Stimulated activated CD8-positive, alpha-beta memory T cell treated with anti-CD3 and anti-CD28 coated beads, Interleukin-7, amount 100 ng/mL, for 48 hours (primary cell): ENCODE measurements at places on chromosomes 5 and 9.
A peak's percentile ranks its signal among the peaks of the same experiment; 100 is the strongest.

DNA sequence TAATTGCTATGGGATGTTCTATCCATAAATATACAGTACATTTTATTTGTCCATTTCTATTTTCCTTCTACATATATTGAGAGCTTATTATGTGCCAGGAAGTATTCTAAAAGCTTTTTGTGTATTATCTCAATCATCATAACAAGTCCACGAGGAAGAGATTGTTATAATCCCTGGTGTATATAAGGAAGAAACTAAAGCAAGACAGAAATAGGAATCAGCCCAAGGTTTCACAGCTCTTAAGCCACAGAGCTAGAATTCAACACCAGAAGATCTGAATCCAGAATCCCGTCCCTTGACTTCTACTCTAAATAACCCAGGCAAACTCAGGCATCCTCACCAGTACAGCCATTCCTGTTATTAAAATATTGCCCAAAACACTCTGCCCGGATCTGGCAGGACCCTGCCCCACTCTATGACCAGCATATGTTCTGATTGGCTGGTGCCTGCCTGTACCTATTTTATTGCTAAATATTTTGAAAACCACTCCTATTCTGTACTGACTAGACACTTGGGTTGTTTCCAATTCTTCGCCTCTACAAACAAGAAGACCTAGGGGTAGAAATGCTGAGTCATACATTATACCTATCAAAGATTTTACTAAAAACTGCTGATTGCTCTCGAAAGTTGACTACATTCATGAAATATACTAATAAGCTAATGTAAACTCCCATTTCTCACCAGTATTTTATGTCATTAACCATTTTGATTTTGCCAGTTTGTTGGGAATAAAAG lies 297.4 kb downstream of the ENC1 start:
- DNase-seq: no peak

DNA sequence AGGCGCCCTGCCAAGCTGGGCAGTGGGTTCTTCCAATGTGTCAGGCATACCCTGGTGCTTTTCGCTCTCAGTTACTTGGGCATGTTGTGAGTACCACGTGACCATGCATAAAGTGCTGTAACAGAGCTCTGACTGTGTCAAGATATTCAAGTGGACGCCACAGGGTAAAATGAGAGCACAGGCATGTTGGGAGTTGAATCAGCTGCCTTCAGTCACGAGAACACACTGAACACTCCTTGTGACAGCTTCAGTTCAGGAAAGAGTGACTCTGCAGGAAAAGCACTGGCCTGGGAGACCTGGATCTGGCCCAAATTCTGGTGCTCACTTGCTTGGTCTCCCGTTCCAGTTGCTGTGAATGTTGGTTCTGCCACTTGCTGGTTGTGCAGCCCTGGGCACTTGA lies 5.1 kb downstream of the MLANA start:
- no peak for DNase-seq

GRCh38 chr9:83617299-83617698 lies 5.6 kb upstream of the IDNK start:
- DNase-seq: no peak

DNA sequence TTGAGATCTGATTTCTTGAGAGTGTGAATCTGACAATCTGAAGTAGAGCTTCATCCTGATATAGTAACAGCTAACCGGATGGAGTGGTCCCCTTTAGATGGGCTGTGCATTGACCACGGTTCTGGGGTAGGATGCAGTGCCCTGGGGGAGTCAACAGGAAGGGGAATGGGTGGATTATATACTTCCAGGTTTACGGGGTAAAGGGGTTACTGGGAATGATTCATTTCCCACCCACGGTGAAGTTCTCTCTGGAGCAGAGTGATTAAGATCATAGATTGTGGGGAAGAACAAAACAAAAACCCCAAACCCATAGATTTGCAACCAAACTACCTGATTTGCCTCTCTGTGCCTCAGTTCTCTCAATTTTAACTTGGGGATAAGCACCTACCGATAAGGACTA lies 1.5 kb upstream of the B4GALT7 start:
- DNase-seq: no peak

DNA sequence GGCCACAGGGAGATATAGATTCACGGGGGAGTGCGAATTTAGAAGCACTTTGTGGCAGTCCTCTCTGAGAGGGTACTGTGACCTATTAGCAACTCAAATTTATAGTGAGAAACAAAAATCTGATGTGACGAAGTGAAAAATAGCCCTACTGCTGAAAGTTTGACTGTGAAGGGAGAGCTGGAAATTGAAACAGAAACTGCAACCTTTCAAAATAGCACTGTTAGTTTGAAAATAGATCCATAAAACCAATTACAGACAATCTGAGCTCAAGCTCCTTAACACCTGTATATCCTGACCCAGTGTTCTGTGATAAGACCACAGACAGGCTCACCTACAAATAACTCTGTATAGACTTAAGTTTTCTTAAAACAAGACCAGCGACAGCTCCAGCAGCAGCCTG lies 420.1 kb downstream of the IRX1 start:
- DNase-seq: no peak

DNA sequence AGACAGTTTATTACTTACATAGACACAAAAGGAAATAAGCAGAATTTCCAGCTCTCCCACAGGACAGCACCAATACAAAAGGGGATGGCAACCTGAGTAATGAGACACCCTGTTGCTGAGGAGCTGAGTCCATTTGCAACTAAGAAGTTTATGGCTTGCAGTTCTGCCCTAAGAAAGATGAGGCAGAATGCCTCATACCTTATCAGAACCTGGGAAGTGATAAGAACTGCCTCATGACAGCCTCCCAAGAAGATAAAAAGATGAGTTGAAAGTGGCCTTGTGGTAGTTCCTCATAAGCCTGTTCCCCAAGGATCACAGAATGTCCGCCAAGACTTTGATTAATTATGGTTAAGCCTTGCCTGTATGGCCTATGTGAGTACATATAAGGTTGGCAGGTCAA lies 41.7 kb downstream of the ZMAT2 start:
- no peak for DNase-seq

DNA sequence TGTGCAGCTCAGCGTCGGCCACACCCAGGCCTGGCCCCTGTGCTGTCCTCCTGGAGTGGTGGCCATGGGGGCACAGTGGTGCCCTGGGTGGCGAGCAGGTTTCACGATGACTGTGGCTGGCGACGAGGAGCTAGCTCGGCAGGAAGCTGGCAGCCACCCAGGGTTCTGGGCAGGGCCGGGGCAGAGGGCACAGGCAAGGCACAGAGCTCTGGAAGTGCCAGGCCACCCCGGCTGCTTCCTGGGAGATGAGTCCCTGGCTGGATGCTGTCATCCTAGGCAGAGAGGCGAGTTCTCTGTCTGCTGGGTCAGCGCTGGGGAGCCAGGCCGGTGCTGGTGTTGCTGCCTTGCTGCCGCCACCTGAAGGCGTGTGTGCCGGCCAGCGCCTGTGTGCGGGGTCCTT lies 51.7 kb downstream of the RXRA start:
- DNase-seq: no peak

GRCh38 chr5:148033134-148033533 lies 30.6 kb upstream of the SPINK5 start:
- no peak for DNase-seq

DNA sequence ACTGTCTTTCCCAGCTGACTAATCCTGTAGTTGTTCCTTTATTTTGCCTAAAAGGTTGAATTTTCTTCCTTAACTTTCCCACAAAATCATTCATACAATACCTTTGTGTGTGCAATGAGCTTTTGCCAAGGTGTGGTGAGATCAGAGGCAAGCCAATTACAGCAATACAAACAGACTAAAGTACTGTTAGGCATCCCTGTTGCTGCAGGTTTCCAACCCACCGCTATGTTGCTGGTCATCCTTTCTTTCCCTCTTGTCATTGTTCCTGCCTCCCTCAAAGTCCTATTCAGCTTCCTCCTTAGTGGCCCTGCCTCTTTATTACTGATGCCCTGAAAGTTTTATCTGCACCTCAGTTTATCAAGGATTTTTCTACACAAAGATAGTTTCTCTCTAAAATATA lies 22.1 kb downstream of the ITGA2 start:
- no peak for DNase-seq

GRCh38 chr9:72048850-72049249 lies 11.6 kb downstream of the C9orf57 start:
- no peak for DNase-seq

DNA sequence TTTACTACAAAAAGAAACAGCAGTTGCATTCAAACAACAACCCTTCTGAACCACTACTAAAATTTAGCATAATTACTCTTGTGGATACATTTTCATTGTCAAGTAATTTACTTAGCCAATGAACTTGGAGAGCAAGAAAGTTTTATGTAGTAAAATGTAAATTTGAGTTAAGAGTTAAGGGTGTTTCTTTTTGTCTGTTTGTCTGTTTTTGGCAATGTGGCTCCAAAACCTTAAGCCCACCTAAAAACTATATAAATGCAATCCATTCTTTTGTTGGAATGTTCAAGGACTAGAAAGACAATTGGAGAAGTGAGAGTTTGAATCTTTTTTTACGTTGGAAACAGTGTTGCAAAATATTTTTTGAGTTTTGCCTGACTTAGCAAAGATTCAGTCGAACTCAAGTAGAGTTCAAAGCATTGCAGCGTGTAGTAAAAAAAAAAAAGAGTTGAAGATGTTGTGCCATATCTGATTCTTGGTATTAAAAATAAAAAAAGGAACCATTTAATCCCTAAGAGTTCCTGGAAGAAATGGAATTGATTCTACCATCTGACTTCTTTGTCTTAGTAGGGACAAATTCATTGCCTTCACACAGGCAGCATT lies 867 bp downstream of the SYK start:
- no peak for DNase-seq

DNA sequence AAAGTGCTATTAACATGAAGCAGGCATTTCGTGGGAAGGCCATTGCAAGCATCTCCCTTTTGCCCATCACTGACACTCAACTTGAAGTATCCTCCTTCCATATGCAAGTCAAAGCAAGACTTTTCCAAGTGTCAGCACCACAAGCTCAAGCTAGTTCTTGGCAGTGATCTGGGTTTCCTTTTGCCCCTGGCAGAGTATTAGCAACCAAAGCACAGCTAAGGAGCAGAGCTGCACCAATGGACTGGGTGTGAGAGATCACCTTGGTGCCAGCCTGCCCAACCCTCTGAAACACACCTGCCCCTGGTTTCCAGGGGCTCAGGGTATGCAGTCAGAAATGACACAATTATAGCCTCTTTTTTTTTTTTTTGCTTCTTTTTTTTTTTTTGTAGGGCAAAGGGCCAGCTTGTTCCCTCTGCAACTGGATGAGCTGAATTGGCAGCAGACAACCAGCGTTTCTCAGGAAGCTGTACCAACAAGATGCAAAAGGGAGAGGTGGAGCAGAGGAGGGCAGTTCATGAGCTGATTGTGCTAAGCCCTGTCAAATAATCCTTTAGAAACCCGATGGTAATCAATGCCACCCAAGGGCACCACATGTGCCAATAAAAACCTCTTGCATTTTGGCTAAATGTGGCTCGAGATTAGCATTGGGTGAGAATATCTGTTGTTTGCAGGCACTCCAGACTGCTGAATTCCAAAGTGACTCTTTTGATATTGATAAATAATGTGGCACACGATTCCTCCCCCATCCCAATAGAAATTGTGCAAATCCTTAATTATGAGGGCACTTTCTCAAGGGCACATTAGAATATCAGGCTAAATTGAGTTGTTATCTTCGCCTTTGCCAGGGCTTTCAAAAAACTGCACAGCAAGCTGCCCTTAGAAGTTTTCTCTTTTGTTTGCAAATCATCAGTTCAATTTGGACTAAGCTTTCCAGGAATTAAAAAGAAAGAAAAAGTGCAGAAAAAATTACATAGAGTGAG lies 192.4 kb downstream of the GAS1 start:
- no peak for DNase-seq

DNA sequence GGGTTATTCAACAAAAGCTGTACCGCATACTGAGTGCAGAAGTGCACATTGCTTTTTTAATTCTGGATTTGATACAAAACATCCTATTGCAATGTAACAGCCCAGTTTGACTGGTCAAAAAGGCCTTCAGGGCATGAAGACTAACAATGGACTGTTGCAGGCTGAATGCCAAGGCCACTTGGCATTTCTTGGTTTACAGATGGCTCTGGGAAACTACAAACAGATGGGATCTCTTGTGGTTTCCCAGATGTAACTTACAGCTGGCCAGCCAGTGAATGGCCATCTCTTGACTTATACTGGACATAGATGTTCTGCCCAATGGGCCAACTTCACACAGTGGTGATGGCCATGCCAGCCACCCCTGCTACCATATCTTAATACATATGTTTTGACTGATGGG lies 36.8 kb downstream of the UGT3A2 start:
- no peak for DNase-seq

- DNase-seq: no peak
These were observed 598.7 kb upstream of the SGCD start for GRCh38 chr5:155728146-155728856.

- no peak for DNase-seq
These were observed 39.9 kb downstream of the NEURL1B start for GRCh38 chr5:172680921-172681320.

DNA sequence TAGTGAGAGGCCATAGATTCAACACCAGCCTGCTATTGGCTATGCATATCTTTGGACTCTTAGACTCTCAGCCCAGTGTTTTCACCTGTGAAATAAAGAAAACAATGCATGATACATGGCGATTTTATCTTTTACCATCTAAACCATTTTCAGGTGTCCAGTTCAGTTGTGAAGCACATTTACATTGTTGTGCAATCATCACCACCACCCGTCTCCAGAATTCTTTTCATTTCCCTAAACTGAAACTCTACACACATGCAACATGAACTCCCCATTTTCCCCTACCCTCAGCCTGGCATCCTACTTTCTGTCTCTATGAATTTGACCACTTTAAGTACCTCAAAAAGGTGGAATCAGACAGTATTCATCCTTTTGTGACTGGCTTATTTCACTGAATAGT lies 420.6 kb downstream of the MED10 start:
- no peak for DNase-seq

DNA sequence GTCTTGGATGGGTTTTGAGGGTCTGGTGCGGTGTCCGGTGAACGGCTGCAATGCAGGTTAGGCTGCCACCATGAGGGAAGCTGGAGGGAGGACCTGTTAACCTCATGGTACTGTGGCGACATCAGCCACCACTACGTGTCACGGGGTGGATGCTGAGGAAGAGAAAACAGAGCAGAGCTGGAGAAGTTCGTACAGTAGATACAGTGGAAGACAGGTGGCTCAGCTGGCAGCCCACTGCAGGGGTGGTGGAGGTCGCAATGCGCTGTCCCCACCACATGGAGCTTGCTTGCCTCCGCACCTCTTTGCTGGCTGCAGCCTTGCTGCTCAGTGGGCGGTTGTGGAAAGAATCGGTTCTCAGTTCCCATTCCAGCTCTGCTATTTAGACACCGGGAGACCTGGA lies 2.8 kb downstream of the DCANP1 start:
- no peak for DNase-seq

DNA sequence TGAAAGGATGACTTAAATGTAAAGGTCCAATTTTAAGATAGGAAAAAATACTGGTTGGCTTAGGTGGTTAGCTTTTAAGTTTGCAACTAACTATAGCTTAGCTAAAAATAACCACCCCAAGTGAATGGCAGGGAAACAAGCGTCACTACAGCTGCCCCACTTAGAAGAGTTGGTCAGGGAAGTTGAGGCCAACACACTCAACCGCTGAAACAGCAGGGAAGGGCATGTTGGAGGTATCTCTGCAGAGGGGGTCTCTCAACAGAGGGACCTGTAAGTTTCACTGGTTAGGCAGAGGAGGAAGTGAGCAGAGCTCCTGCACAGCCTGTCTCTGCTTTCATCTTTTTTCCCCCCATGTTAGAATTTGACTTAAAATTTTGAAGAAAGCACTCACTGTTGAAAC lies 75.3 kb downstream of the LHFPL2 start:
- DNase-seq: no peak

- no peak for DNase-seq
These were observed 72.7 kb upstream of the STXBP1 start for GRCh38 chr9:127539259-127539981.

- peak; percentile 5 for DNase-seq
These were observed 188.1 kb downstream of the RFX3 start for GRCh38 chr9:3337515-3338225.
